ENCODE measurements at places on chromosomes 7 and 10.

- H3K4me3 ChIP-seq: no peak overlapping the region
- H3K27me3 ChIP-seq: no peaks in the 10 kb centered on the region
- DNase-seq: no peak
- H3K27ac ChIP-seq: no peak overlapping the region
- H3K36me3 ChIP-seq: no peaks in the 10 kb centered on the region
These were observed 4.4 kb upstream of the NUP205 start for GRCh38 chr7:135553346-135553745.

DNA sequence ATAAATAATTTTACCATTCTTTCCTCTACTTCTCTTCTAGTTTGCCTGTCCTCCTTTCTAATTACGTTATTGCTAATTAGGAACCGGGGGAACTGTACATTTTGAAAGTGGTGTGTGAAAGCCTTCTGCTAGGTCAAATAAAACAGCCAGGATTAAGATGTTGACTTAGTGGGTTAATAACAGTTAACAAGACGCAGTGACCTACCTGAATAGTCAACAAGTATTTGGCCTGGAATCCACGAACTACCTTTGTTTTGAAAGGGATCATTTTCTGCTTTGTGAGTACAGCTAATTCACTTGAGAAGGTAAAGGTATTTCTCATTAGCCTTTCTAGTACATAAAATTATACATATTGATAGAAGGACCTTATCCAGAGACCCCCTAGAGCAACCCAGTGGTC is 139.9 kb downstream of the COL28A1 start:
- DNase-seq: no peak
- H3K27ac ChIP-seq: no peak overlapping the region
- H3K27me3 ChIP-seq: no peaks in the 10 kb centered on the region
- no peaks in the 10 kb centered on the region for H3K4me1 ChIP-seq

DNA sequence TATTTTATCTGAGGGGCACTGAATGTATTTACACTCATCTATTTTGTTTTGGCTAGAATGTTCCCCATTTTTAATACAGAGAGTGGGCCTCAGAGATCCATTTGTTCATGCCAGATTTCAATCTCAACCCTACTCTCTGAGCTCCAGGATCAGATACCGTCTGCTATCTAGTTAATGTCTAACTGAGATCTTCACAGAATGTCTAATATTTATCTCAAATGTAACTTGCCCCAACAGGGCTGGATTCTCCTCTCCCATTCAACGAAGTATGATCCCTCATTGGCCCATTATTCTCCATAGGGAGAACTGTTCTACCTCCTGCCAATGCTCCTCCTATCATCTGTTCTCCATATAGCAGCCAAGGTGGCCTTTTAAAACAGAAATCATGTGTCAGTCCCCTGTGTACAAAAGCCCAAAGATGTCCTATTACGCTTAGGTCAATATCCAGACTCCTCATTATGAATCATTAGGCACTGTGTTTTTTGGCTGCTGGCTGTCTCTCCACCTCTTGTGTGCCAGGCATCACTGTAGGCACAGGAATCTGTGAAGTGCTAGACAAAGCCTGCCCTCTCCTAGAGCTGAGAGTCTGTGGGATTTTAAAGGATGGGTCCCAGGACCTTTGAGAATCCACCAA is 169.3 kb upstream of the AGK start:
- H3K4me3 ChIP-seq: no peak overlapping the region
- no peaks in the 10 kb centered on the region for H3K27me3 ChIP-seq
- H3K4me1 ChIP-seq: no peaks in the 10 kb centered on the region

- DNase-seq: no peak
- no peaks in the 10 kb centered on the region for H3K4me1 ChIP-seq
- no peaks in the 10 kb centered on the region for H3K36me3 ChIP-seq
- H3K27ac ChIP-seq: no peak overlapping the region
- no peak overlapping the region for H3K4me3 ChIP-seq
These were observed 137.4 kb upstream of the KCNMA1 start for GRCh38 chr10:77774940-77775391.

- H3K4me1 ChIP-seq: peaks cover 28% of the 10 kb centered on the region
- H3K27me3 ChIP-seq: 0 out of 2 replicates have a peak, but pooled peaks cover 5% of the 10 kb centered on the region
- peak; percentile 62 for DNase-seq
- peaks cover 12% of the 10 kb centered on the region for H3K36me3 ChIP-seq
These were observed 852 bp upstream of the KLF6 start for GRCh38 chr10:3785851-3786271.

DNA sequence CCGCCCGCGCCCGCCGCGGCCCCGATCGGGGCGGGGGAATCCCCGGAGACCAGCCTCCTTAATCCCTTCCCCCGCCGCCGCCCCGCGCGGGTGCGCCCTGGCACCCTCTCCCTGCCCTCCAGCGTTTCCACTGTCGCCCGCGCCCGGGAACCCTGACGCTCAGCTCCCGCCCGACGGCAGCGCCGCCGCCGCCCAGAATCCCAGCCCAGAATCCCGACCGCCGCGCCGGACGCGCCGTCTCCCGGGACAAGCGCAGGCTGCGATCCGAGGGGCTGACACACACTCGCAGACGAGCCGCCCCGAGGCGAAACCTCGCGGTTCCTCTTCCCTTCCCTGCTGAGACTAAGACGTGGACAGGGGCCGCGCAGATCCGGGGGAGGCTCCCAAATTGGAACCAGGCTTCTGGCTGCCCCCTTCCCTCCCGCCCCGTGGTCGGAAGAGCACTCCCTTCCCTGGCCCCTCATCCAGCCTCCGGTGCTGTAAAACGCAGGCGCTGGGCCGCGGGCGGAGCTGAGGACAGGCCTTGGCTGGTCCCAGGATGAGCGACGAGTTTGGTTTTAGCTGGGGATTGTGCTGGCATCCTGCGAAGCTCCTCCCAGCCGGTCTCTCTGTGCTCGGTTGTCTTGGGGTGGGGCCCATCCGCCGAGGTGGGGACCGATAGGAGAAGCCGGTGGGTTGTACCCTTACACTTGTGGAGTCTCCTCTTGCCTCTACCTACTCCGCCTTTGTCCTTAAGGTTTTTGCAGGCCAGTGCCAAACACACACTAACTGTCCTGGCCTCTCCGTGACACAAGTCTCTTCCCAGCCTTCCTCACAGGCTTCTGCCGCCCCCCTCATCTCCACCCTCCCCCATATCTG is 1.1 kb downstream of the MARVELD1 start:
- peak overlapping the region; percentile 97 for H3K27ac ChIP-seq

DNA sequence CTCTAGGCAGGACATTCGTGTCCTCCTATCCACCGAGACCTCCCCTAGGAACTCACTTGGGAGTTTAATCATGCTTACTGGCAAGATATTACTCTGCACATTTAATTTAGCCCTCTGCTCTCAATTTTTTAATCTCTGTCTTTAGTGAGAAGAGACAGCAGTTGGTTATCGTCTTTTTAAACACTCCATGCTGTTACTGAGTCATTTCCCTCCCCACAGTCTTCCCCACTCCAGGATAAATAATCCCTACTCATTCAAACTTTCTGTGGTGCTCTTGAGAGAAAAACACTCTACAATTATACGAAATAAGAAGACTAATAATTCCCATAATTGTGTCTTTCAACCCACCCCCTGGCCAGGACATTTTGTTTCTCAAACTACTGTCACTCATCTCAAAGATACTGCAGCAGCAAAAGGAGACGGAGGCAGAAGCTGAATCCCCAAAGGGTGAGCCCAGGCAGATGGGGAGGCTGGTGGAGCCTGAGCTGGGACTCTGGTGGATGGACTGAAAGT is 84.2 kb downstream of the ANK3 start:
- no peaks in the 10 kb centered on the region for H3K4me1 ChIP-seq
- H3K4me3 ChIP-seq: no peak overlapping the region
- no peak for DNase-seq
- H3K27me3 ChIP-seq: no peaks in the 10 kb centered on the region
- H3K27ac ChIP-seq: no peak overlapping the region
- H3K36me3 ChIP-seq: no peaks in the 10 kb centered on the region

DNA sequence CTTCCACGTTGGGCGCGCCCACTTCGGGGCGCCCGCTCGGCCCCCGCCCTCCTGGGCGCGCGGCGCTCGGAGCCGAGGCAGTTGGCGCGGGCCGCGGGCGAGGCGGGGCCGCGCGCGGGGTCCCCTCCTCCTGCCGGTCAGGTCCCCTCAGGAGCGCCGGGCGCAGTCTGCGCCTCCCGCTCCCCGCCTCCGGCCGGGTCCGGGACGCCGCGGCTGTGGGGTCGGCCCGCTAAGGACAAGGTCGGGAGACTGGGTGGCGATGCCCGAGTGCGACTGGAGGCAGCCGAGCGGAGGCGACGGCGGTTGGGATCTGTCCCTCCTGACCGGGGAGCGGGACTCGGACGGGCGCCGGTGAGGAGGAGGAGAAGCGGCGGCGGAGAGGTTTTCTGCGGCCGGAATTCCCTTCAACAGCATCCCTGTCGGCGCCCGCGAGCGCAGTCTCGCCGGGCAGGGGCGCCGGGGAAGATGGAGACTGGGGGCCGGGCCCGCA is at the start of gene ATRNL1:
TSS of gene ATRNL1 (plus strand) at position 80 of the 490 bp plus-strand sequence. CDS start at position 466, 386 bp downstream.
- peaks cover 39% of the 10 kb centered on the region for H3K4me1 ChIP-seq
- peak within 1 kb of the TSS; percentile 79 for H3K4me3 ChIP-seq
- H3K36me3 ChIP-seq: no peaks in the 10 kb centered on the region
- peak; percentile 64 for DNase-seq
- H3K27ac ChIP-seq: no peak within 1 kb of the TSS

DNA sequence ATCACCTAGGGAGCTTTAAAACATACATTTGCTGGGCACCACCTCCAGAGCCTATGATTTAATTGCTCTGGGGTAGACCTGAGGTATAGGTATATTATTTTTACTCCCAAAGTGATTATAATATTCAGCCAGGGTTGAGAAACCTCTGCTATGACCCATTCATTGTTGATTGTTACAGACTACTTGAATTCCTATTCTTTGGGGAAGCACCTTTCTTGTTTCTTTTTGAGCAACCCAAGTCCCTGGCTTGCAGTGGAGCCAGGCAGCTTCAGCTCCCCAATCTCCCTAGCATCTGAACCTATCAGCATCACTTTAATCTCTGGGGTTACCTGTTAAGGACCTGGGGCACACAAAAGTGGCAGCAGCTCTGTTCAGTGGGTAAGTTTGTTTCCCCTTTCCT is 8.6 kb downstream of the PRKG1 start:
- no peaks in the 10 kb centered on the region for H3K36me3 ChIP-seq
- DNase-seq: peak; percentile 29
- H3K27me3 ChIP-seq: no peaks in the 10 kb centered on the region
- peak overlapping the region; percentile 63 for H3K27ac ChIP-seq
- peaks cover 42% of the 10 kb centered on the region for H3K4me1 ChIP-seq

DNA sequence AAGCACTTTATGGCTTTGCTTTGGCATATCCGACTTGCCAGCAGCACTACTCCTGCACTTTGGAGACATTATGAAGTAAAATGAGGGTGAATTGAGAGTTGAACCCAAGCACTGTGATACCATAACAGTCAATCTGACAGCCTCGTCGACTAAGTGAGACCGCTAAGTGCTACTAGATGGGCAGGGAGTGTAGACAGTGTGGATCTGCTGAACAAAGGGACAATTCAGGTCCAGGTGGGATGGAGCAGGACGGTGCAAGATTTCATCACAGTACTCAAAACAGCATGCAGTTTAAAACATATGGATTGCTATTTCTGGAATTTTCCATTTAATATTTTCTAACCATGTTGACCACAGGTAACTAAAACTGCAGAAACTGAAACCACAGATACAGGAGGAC is 20.8 kb upstream of the PRTFDC1 start:
- no peak for DNase-seq
- no peak overlapping the region for H3K27ac ChIP-seq
- no peak overlapping the region for H3K4me3 ChIP-seq
- no peaks in the 10 kb centered on the region for H3K27me3 ChIP-seq

- no peaks in the 10 kb centered on the region for H3K27me3 ChIP-seq
- no peak overlapping the region for H3K27ac ChIP-seq
- H3K36me3 ChIP-seq: no peaks in the 10 kb centered on the region
- H3K4me1 ChIP-seq: peaks cover 15% of the 10 kb centered on the region
- H3K4me3 ChIP-seq: no peak overlapping the region
- DNase-seq: no peak
These were observed 4.8 kb upstream of the KNDC1 start for GRCh38 chr10:133154996-133155778.

- H3K36me3 ChIP-seq: no peaks in the 10 kb centered on the region
- no peak overlapping the region for H3K4me3 ChIP-seq
- no peak overlapping the region for H3K27ac ChIP-seq
- peaks cover 56% of the 10 kb centered on the region for H3K27me3 ChIP-seq
- peaks cover 4% of the 10 kb centered on the region for H3K4me1 ChIP-seq
- no peak for DNase-seq
These were observed 2.6 kb upstream of the EGFR start for GRCh38 chr7:55016061-55016745.

Data from GM23338 (cell line).